ENCODE measurements at places on chromosomes 5 and 9. TPM values are rescaled to one million over a fixed set of nuclear protein-coding genes. Genes with fewer than 3 reads are reported as not detected.

- DNase-seq = no peak
Observed at GRCh38 chr5:10246761-10247160, 2.9 kb downstream of the ATPSCKMT start.

Gene GAPT
- 2.5 TPM for total RNA-seq

DNA sequence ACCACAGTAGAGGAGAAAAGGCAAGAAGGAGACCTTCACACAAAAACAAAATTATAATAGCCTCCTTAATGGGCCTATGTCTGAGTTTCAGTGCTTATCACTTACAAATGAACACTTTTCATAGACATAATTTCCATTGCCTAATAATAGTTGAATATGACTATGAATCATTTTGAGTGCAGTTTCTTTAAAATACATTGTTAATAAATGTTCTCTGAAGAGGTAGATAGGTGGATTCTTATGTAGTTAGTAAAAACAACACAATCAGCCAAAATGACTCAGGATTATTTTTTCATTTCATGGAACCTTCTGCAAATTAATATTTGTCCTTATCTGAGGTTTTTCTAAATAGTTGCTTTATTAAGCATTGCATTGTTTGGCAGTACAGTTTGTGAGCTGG lies 45.6 kb downstream of the DAPK1 start:
- no peak for DNase-seq

DNA sequence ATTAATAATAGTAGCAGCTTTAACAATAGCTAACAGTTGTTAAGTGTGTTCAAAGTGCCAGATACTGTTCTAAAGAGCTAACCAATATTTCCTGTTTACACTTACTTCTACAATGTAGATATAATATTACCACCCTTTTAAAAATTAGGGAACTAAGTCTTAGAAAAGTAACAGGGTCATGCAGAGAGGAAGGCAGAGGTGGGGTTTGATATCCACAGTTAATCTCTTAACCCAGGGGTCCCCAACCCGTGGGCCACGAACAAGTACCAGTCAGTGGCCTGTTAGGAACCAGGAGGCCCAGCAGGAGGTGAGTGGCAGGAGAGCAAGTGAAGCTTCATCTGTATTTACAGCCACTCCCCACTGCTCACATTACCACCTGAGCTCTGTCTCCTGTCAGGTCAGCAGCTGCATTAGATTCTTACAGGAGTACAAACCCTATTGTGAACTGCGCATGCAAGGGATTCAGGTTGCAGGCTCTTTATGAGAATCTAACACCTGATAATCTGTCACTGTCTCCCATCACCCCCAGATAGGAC lies 89.1 kb downstream of the ACTL7B start:
- no peak for DNase-seq

Gene CBY3
- total RNA-seq = not detected

DNA sequence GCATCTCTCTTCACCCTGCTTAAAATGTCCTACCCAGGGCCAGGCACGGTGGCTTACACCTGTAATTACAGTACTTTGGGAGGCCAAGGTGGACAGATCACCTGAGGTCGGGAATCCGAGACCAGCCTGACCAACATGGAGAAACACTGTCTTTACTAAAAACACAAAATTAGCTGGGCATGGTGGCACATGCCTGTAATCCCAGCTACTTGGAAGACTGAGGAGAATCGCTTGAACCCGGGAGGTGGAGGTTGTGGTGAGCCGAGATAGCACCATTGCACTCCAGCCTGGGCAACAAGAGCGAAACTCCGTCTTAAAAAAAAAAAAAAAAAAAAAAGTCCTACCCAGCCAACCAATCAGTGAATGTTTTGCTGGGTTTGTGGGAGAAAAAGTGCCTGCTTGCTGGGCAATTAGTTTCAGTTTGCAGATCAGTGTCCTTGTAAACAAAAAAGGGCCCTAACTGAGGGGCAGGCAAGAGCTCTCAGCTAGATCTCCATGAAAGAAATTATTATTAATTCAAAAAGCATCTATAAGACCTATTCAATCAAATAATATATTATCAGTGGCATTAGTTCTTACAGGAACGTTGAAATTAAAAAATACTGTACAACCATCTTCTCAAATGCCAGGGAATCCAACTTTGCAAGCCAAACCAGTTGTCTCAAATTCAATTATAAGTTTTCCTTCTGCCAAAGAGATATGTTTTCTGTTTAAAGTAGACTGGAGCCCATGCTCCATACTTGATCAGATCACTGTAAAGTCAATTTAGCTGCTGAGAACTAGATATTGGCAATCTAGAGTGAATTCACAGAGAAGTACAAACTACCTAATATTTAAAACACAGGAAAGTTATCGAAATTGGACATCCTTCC lies 3.9 kb downstream of the MEGF9 start:
- no peak for DNase-seq

Gene IL4
- total RNA-seq = not detected

DNA sequence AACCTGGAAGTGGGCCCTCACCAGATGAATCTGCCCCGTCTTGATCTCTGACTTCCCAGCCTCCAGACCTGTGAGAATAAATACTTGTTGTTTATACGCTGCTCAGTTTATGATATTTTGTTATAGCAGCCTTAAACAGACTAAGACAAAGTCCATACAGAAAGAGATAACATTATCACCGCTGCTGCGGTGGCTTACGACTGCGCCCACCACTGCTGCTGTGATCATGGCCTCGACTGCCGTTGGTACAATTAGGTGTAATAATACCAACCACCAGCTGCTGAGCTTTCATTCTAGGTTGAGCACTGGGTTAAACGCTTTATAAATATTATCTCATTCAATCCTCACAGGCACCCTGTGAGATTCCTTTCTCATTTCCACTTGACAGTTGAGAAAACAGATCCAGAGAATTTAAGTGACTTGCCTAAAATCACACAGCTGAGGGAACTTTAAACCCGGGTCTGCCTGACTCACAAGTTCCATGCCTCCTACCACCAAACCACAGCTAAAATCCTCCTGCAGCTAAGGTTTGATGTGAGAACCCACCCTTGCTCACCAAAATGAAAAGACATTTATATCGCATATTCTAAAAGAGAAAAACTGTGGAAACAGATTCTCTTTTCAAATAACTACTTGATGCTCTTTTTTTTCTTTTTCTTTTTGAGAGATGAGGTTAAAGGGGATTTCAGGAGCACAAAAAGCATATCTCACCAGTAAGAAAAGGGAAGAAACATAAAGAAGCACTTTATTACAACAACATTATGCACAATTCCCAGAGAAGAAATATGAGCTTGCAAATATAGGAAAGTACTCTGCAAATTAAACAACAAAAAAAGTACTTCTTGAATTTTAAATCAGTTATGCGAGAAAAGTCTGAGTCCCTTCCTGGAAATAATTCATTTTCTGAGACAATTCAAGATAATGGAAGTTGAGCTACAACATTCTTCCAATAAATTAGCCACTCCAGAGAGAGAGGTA lies 23.9 kb downstream of the GOLM1 start:
- no peak for DNase-seq

DNA sequence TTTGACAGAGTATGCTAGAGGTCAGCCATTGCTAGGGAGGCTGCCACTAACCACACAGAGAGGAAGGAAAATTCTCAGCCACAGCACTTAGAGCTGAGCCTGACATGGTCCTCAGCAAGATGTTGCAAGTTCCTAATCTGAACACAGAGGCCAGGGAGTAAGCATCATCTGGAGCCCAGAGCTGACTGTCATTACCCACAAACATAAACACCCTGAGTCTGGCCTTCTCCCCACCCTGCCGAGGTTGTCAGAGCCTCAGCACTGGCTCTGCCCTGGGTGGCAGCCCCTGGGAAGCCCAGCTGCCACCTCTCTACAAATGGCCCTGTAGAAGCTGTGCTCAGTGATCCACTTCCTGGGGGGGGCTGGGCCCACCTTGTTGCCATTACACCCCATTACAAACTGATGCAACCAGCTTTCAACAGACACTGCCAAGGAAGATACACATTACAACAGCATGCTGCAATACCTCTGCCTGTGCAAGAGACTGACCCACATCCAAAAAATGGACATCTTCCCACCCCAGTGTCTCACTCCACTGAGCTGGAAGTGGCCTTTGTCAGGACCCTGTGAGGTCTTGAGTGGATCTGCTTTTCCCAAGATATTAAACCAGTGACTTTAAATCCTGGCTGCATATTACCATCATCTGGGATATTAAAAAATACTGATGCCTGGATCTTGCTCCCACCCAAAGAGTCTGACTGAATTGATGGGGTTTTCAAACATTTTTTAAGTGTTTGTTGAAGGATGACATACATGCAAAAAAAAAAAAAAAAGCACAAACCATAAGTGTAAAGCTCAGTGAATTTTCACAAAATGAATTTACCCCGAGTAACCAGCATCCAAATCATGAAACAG lies 33.0 kb downstream of the IRF1 start:
- no peak for DNase-seq

Gene LOX
- 1.0 TPM for total RNA-seq

- DNase-seq = no peak
Observed at GRCh38 chr5:37640088-37640487, 199.8 kb downstream of the GDNF start.

GRCh38 chr9:35357116-35357515 lies 132.8 kb upstream of the RUSC2 start:
- DNase-seq = no peak

- no peak for DNase-seq
Observed at GRCh38 chr5:143352691-143353090, 50.8 kb downstream of the NR3C1 start.
